ENCODE measurements at places on chromosomes 6 and 20.

DNA sequence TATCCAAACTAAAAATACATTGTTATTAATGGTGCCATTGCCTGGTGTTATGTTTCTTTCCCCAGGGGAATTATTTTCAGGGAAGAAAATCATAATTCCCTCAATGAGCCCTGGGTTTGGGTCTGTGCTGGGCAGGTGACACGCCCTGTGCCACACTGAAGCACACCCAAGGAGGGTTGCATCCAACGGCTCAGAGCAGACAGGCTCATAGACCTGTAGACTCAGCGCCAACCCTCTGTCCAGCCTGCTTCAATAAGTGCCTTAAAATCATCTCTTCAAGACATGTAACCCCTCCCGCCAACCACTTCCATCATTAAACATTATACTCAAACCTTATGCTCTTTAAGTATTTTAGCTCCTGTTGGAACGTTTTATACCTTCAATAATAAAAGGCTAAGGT, 225.3 kb upstream of the CDH4 start:
- no peak for DNase-seq

DNA sequence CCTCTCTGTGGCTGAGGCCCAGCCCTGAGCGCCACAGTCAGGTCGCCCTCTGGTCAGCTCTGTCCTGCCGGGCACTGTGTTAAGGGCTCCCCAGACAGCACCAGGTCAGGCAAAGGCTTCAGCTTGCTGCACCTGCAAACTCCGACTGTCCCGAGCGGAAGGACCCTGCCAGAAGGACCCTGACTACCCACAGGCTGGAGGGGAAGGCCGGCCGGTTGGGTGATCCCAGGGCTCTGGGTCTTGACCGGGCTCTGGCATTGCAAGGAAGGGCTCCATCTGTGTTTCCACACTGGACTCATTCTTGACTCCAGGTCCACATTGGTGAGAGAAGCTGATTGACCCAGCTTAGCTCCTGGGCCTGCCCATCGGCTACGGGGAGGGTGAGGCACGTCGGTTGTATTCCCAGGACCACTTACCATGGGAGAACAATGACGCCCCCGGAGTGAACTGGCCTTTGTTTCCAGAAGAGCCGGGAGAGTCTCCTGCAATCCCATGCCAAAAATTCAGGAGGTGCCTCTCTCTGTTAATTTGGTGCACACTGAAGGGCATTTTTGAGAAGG, 229.8 kb downstream of the TAF4 start:
- DNase-seq: no peak

DNA sequence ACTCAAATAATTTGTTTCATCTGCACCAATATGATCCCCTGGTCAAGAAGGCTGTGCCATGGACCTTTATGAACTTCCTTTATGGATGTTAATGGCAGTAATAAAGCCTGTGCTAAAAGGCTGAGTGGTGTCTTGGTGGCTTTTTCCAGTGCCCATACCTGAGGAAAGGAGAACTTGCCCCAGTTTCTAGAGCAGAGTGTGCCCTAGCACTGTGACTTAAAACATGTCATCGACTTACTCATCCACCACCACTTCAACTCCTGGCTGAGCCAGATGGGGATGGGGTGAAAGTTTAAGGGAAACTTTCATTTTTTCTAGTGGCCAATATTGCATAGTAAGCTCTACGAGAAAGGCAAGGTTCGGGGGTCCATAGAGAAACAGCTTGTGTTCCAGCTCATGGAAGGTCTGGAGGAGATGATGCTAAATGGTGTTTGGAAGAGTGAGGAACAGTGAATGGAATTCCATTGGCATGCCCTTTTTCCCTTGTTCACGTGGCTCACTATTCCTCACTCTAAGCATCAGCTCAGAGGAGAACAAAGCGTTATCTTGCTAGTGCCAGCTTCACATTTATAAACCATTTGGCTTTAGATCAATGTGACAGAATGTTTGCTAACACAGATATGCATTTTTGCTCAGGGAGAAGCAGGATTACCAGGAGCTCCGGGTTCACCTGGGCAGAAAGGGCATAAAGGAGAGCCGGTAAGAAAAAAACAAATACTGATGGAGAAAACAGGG, 71.2 kb downstream of the COL19A1 start:
- no peak for DNase-seq

DNA sequence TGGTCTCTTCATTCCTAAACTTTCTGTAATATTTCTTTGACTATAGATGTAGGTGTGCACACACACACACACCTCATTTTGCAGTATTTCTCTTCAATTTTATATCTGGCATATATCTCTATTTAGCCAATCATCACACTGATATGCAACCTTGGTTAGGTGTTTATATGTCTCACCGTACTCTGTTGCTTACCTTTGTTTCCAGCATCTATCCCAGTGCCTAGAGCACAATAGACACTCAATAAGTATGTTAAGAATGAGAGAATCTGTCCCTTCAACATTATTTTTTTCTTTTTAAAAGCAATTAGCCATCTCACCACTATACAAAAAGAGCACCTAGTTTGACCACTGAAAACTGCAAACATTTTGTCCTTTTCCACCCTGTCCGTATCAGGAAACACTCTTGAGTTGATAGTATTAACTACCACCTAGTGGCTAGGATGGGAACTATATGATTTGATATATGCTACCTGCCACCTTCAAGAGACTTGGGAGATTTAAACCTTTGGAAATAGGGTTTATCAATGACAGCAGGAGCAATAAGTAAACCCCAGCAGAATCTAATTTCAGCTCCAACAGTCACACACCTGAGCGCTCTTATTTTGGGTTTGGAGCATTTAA, 48.7 kb upstream of the RSPO3 start:
- no peak for DNase-seq

All from neural crest cell (in vitro differentiated cells).